ENCODE measurements at places on chromosomes 4 and X.

- DNase-seq: no peak
These were observed 66.0 kb downstream of the REPS2 start for GRCh38 chrX:17012465-17012864.

- peak; percentile 1 for DNase-seq
These were observed 320.4 kb upstream of the SLC7A11 start for GRCh38 chr4:138562544-138562991.

DNA sequence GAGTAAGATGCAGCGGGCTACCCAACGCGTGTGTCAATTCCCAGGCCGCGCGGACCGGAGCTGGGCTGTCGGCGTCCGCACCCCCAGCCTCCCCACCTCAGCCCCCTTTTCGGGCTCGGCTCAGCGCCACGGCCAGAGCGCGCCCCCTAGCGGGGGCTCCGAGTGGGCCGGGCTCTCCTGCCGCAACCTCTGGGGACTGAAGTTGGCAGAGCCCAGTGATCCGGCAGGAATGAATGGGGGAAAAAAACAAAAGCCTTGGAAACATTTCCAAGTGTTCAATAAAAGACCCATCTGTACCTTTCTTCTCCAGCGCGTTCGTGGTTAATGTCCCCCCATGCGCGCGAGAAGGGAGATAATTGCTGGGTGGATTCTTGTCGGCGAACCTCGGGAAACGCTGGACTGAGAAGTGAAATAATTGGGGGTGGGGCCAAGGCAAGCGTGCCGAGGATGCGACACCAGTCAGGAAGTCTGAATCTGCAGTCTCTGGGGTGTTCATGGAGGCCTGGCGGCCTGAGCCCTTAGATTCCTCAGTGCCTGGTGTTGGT lies 5.2 kb upstream of the ARX start:
- no peak for DNase-seq

GRCh38 chrX:103250977-103251376 lies 4.0 kb downstream of the TCEAL8 start:
- no peak for DNase-seq

GRCh38 chrX:57595381-57595811 lies 3.6 kb downstream of the ZXDB start:
- DNase-seq: peak; percentile 8

DNA sequence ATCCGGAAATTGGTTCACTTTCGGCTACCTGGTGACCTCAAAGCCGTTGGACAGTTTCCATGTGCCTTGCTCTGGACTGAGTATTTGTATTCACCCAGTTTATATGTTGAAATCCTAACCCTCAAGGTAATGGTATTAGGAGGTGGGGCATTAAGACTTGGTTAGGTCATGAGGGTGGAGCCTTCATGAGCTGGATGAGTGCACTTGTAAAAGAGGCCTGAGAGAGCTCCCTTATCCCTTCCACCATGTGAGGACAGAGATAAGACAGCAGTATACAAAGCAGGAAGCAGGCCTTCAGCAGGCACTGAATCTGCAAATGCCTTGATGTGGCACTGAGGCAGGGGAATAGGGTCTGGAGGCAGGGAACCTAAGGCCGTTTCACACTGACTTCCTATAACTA lies 5.3 kb upstream of the OPHN1 start:
- DNase-seq: no peak

DNA sequence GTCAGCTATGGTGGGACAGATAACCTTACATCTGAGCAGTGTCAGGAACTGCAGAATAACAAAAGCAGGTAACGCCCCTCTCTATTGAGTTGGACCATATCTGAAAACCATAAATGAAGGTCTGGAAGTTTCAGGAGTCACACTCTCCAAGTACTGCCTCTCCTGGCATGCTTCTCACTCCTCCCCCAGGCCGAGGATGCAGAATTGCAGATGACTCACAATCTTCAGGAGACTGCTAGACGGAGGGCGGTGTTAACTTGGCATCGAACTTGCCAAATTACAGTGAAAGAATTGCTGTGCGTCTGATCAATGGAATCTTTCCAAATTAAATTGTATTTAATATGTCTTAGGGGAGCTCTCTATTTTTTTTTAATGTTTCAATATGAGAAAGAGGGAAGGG lies 67.1 kb upstream of the TRIM2 start:
- DNase-seq: no peak

DNA sequence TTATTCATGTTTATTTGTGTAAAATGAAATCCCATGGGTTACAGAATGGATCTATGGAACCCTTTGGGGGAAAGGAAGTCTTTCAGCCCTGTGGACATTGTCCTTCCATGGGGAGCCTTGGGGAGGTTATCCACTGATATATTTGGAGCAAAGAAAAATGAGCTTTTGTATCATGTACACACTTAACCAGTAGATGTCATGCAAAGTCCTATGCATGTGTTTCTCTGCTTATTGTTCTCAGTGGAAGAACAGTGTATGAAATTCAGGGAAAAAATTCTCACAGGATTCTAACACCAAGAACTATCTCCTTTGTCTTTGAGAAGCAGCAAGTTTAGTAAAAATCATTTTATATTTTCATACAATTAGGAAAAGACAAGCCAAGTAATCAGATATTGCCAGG lies 105.3 kb downstream of the DTHD1 start:
- no peak for DNase-seq

DNA sequence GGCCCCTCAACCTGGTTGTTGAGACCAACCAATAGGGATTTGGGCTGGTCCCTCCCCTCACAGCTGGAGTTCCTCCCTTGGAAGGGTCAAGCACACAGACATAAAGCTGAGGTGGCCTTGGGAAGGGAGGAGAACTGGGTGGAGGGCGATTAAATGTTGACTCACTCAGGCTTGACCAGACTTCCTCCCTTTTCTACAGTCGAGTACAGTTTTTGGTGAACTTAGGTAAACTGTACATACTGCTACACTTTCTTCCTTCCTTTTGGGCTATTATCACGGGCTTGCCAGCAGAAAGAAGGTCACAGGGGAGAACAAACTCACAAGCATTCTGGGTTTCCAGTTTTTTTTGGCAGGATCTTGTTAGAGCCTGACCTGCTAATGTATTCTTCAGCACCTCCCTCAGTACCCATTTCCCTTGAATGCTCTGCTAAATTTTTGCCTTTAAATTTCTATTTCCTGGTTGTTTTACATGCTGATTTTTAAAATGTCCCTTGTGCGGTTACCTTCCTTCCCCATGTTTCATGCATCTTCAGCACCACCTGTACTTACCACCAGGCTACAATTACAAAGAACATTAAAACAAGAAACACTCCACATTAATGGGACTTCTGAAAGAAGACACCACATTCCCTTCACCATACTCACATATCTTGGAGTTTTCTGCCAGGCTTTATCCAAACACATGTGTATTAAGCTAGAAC lies 135.2 kb upstream of the RASGEF1B start:
- DNase-seq: no peak

DNA sequence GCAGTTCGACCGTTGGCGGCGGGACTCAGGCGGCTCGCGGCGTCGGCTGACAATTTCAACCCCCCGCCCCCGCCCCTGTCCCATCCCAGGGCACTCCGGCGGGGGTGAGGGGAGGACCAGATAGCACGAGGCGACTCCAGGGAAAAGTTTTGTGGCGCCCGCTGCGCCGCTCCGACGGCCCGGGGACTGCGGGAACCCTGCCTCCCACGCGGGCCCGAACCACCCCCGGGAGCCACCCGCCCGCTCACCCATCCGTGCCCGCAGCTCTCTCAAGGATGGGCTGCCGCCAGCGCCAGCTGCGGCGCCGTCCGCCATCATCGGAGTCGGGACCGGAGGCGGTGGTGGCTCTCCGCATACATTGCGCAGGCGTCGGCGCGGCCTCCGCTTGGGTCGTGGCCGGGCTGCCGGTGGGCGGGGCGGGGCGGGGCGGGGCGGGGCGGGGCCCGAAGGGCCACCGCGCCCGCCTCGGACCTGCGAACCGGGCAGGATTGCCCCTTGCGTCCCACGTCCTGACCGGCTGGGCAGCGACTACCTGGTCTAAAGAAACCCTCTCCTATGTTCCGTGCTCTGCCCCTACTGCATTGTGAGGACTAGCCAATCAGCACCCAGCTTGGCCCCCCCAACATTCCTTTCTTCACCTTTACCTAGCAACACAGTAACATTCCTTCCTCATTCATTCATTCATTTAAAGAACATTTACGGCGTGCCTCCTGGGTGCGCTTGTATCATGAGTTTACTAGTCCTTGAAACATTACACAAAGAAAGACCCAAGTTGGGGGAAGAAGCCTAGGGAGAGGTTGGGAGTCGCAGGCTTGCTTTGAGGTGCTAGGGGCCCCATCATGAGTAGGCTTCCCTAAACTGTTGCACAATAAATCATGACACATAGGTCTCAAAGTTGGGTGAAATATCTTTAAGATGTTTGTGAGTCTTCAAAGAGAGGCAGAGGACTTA lies at the start of gene MAP7D3:
Gene MAP7D3, minus strand, starts transcription at position 360 of the 951 bp plus-strand sequence. Its CDS starts 42 bp downstream, at position 318.
- DNase-seq: peak; percentile 48

- no peak for DNase-seq
These were observed 8.5 kb downstream of the RAPGEF2 start for GRCh38 chr4:159111416-159111815.

- no peak for DNase-seq
These were observed 354.5 kb downstream of the ARHGAP24 start for GRCh38 chr4:85829276-85830051.

DNA sequence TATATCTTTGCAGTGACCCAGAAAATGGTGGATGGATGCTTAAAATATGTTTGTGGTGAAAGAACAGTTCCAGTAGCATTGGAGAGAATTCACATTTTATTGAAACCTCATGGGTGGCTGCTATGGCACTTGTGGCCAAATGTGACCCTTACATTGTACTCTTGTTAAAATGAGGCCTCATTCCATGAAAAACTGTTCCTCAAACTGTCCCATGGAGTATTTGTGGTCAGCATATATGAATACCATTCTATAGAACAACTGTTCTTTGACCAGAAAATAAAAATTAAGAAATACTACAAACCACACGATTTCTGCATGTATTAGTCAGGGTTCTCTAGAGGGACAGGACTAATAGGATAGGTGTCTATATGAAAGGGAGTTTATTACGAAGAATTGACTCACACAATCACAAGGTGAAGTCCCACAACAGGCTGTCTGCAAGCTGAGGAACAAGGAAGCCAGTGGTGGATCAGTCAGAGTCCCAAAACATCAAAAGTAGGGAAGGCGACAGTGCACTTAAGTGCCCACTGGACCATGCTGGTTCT lies 35.1 kb downstream of the GEMIN8 start:
- no peak for DNase-seq

DNA sequence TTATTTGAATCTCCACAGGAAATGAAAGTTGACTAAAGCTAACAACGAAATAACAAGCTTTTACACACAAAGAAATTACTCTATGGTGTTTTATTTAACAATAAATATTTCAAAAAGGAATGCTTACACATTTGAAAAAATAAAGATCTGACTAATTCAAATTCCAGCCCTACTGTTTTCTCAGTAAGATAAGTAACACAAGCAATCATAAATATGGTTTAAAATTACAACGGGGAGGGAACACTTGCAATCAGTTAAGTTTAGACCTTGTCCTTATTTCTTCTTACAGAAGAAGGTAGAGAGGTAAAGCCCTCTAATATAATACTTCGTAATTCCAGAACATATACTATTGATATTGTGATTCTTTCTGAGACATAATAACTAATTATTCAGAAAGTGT lies 158.5 kb downstream of the DHX15 start:
- DNase-seq: no peak

DNA sequence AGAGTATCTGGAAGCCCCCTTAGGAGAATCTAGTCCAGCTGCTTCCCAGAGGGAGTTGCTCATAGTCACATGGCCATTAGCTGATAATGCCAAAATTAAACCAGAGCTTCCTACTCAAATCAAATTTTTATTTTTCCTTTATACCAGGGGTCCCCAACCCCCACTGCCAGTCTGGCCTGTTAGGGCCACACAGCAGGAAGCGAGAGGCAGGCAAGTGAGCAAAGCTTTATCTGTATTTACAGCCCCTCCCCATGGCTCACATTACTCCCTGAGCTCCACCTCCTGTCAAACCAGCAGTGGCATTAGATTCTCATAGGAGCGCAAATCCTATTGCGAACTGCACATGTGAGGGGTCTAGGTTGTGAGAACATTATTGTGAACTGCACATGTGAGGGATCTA lies 19.2 kb upstream of the TNIP3 start:
- no peak for DNase-seq

DNA sequence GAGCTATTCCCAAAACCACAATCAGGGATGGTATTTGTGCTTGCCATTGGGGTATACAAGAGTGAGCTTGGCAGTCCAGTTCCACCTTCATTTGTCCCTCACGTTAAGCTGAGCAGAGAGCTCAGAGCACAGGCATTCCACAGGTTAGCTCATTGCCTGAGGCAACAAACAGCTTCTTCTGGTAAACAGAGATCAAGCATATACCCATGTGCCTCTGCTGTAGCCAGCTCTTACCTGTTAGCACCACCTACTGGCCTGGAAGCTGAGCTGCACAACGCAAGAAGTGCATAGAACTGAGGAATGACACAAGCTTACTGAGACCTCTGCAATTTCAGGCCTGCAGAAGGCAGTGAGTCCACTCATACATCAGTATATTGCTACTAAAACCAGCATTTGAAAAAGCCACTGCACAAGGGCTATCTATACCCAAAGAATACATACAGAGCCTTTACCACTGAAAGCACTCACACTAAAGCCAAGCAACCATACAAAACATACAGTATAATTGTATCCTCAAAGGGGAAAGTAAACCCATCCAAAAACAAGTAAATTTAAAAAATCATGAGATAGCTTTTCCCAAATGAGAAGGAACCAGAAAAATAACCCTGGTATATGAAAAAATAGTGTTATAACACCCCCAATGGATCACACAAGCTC lies 258.3 kb upstream of the GABRA2 start:
- no peak for DNase-seq

GRCh38 chr4:124046190-124046589 lies 649.6 kb downstream of the SPRY1 start:
- no peak for DNase-seq

DNA sequence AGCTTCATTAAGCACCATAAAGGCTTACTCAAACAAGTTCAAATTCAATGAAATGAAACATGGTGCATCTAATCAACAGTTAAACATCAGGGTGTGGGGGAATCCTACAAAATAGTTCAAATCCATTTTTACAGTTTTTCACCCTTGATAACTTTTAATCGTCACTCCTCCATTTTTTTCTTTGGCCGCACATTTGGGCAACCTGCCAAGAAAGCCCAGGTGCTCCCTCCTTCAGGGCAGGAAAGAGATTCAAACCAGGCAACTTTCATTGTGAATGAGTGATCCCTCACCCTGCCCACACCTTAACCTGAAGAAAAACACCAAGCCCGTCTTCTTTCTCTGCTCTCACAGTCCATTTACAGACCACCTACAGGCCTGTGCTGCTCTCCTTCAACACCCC lies 24.9 kb downstream of the TRIM61 start:
- no peak for DNase-seq

GRCh38 chrX:85309717-85310116 lies 65.9 kb downstream of the ZNF711 start:
- DNase-seq: no peak

All from right lung (tissue), 10 donors.